IgD-negative memory B cell (primary cell): ENCODE measurements at places on chromosomes 12 and 14. TPM values are rescaled to one million over a fixed set of nuclear protein-coding genes. Genes with fewer than 3 reads are reported as not detected.

Gene CLEC1B
- polyA plus RNA-seq = not detected

Gene RPS29
- 10,099 TPM for polyA plus RNA-seq

Gene PRKCH
- polyA plus RNA-seq = 9.6 TPM

Gene KRT77
- not detected for polyA plus RNA-seq

Gene OLR1
- polyA plus RNA-seq = not detected

Gene EFCAB11
- 7.8 TPM for polyA plus RNA-seq

Gene TMEM30B
- 0.33 TPM for polyA plus RNA-seq

Gene CACNB3
- 0.39 TPM for polyA plus RNA-seq

Gene OR9K2
- polyA plus RNA-seq = not detected

Gene TEP1
- polyA plus RNA-seq = 17.8 TPM

Gene ADCY6
- polyA plus RNA-seq = not detected

Gene GPRC5A
- polyA plus RNA-seq = not detected

Gene KCNH5
- polyA plus RNA-seq = not detected

Gene ALDH1L2
- polyA plus RNA-seq = 0.10 TPM

Gene CCDC88C
- 30.5 TPM for polyA plus RNA-seq

Gene PGF
- polyA plus RNA-seq = not detected

Gene KCNK10
- polyA plus RNA-seq = not detected

Gene DUSP16
- polyA plus RNA-seq = 0.30 TPM

Gene OR11H6
- not detected for polyA plus RNA-seq

Gene ARF3
- polyA plus RNA-seq = 20.2 TPM

Gene PIANP
- not detected for polyA plus RNA-seq

Gene TMEM229B
- 7.0 TPM for polyA plus RNA-seq

Gene NDRG2
- 4.9 TPM for polyA plus RNA-seq

Gene GNPTAB
- 28.0 TPM for polyA plus RNA-seq

Gene SIX6
- polyA plus RNA-seq = not detected

Gene SMCO3
- polyA plus RNA-seq = not detected
